ENCODE measurements at places on chromosomes 7 and 10. TPM values are rescaled to one million over a fixed set of nuclear protein-coding genes. Genes with fewer than 3 reads are reported as not detected.

The LBX1 gene
- total RNA-seq = not detected

DNA sequence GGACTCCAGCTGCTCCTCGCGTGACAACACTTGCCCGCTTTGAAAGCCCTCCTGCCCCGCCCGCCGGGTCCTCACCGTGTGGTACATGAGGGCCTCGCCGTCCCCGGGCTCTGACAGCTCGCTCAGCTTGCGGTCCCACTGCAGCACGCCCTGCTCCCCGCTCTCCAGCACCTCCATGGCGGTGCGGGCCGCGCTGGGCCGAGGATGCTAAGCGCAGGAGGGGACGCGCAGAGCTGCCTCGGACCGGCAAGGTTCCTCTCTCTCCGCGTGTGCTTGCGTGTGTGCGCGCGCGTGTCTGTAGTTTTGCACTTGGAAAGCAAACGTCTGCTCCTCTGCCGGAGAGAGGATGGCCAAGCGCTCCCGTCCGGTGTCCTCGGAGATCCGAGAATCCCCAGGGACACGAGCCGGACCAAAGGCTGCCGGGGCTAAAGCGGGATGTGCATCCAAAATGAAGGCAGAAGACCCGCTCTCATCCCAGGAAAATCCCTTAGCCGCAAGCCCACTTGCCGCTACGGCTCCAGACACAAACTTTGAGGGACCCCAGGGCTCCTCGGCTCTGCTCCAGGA lies at the start of gene CREB3L2:
Gene CREB3L2, minus strand, starts transcription at position 558 of the 567 bp plus-strand sequence. Its CDS starts 381 bp downstream, at position 177.
- DNase-seq = peak; percentile 71

- no peak for DNase-seq
Observed at GRCh38 chr10:52649511-52649910, 123.1 kb downstream of the MBL2 start.

GRCh38 chr7:100003711-100004661 lies 11.4 kb upstream of the ZKSCAN1 start:
- DNase-seq = no peak

- peak; percentile 68 for DNase-seq
Observed at GRCh38 chr7:18191341-18191740, 163.7 kb upstream of the PRPS1L1 start.

DNA sequence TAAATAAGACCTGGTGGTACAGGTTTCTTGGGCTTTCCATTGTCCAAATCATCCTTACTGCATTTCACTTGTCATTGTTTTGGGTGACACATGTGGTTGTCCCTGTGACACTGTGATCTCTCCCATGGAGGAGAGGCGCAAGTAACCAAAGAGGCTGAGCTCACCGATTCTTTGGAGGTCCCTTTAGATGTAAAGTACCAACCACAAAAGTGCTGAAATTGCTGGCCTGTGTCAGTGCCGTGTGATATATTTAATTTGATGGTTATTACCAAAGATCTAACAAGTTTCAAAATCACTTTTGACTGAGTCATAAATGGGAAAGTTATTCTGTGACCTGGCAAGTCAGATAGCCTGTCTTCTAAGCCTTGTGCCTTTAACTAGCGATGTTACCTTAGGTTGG lies 19.4 kb downstream of the MCM10 start:
- no peak for DNase-seq

Measured in hematopoietic multipotent progenitor cell (in vitro differentiated cells).